Cardiac fibroblast (primary cell): ENCODE measurements at places on chromosomes 12 and 14.

- no peak for DNase-seq
Observed at GRCh38 chr12:119373666-119374065, 39.1 kb downstream of the CCDC60 start.

- DNase-seq: no peak
Observed at GRCh38 chr14:83611491-83611890, 1918.5 kb upstream of the FLRT2 start.

GRCh38 chr12:93098077-93098476 is 169.0 kb upstream of the EEA1 start:
- DNase-seq: peak; percentile 50

- DNase-seq: no peak
Observed at GRCh38 chr12:25362646-25363045, 111.9 kb upstream of the KRAS start.

DNA sequence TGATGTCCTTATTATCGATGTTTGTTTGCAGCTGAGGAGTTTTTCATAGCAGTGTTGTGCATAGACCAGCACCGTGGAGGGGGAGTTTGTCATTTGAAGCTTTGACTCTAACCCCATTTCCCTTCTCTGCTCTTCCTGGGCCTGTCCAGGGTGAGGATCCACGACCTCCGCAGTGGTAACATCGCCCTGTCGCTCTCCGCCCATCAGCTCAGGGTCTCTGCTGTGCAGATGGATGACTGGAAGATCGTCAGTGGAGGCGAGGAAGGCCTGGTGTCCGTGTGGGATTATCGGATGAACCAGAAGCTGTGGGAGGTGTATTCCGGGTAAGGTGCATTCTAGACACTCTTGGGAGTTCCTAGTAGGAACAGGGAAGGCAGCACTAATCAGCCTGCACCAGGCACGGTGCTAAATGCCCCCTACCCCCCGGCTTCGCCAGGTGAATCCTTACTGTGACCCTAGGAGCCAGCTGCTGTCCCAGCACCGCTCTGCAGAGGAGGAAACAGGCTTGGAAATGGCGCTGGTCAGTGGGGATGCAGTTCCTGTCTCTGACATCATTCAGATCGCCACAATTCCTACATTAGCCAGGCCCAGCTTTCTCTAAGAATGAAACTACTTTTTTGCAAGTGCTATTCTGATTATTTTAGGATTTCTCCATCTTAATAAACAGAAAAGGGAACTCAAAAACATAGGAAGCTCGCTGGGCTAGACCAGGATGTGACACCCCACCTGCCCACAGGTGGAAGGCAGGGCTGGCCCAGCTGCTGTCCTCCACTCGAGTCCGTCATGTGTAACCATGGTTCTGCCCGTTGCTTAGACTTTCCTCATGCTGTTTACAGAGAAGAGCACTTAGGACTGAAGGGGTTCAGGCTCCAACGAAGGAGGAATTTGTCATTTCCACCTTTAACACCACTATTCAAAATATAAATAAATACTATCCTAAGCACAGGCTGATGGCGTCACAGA is 74.9 kb downstream of the TESC start:
- DNase-seq: no peak

GRCh38 chr12:53251477-53252348 is 16.4 kb upstream of the ESPL1 start:
- peak; percentile 76 for DNase-seq

DNA sequence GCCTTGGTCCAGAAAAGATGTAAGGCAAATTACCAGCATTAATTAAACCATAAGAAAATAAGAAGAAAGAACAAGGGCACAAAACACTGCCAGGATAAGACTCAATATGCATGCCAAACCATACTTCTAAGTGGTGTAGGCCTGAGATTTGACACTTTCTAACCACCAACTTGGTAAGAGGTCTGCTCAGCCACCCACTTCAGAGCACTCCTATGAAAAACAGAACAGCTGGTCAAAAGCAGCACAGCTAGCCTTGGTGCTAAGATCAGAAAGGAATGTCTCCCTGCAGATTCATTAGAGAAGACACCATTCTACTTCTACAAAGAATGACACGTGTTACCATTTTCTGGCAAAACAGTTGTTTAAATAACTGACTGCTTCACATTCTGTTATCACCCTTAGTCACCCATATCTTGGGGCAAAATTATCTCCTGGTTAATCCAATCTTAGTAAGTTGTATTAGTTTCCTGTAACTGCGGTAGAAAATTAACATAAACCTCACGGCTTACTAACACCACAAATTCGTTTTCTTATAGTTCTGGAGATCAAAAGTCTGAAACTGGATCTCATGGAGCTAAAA is 13.2 kb downstream of the RPS6KA5 start:
- DNase-seq: no peak
